ENCODE measurements at places on chromosomes 5 and 9. TPM values are rescaled to one million over a fixed set of nuclear protein-coding genes. Genes with fewer than 3 reads are reported as not detected.

DNA sequence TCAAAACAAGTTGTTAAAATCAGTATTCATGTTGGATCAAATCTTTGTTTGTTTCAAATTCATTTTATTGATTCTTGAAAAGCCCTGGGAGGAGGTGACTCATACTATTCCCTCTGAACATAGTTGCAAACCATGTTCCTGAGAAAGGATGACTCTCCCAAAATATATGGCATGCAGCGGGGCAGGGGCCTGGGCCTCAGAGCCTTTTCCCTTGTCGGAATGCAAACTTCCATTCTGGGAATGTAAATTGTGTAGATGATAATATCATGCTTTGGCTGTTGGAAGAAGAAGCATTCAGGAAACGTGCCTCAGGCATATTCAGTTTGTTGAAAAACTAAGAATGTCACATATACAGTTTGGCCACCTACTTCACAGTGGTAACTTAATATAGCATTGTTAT lies 242.0 kb downstream of the AUH start:
- no peak for ATAC-seq

DNA sequence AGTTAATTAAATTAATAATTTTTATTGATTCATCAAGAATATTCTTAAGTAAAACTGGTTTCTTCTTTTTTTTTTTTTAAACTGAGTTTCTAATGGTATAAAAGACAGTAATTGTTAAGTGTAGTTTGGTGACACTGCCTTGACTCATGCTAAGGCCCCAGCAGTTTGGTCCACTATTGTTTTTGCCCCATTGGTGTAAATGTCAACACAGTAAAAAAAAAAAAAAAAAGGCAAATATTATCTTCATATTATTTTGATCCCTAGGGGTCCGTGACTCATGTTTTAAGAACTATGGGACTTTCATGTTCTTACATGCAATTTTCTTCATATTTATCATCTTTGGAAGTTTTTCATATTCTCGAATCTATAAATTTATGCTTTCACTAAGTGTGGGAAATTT lies 29.2 kb upstream of the JAK2 start:
- ATAC-seq, result no peak

TMEM250 gene
- total RNA-seq, result 43.7 TPM

DNA sequence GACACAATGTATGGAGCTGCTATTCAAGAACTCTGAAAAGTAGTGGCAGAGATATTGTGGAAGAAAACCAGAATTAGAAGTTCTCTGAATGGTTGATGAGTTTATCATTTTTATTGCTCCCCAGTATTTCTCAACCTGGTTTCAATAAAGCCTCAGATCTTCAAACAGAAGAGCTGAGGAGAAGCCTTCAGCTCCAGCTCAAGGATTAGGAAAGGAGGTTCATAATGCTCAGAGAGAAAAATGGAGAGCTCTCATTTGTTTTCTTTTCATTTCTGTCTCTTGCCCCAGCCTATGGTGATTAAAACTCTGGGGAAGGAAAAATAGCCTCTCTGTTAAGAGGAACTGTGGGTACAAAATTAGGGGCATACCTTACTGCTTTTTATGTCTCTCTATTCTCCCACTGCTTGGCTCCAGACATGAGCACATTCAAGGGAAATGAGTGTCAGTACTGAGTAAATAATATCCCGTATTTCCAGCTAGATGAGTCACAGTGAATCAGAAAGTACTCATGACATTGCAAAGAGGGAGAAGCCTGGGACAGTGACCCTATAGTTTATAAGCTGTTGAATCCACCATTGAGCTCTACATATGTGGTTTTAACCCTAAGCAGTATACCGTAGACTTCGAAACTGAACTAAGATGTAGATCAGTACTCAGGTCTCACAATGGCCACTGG lies 138.1 kb downstream of the EMB start:
- no peak for ATAC-seq

GPR151 gene
- not detected for total RNA-seq

GRCh38 chr5:145247745-145248040 lies 587.4 kb downstream of the PRELID2 start:
- ATAC-seq, result no peak

CAMK2A gene
- 3.9 TPM for total RNA-seq

- ATAC-seq, result no peak
These were observed 1008.2 kb upstream of the CDH9 start for GRCh38 chr5:28046596-28046995.

- no peak for ATAC-seq
These were observed 11.1 kb upstream of the AQP3 start for GRCh38 chr9:33458444-33458843.

GRCh38 chr9:95108777-95109176 lies 208.7 kb downstream of the FANCC start:
- ATAC-seq, result no peak

- no peak for ATAC-seq
These were observed 38.0 kb downstream of the VAV2 start for GRCh38 chr9:133953976-133954709.

DNA sequence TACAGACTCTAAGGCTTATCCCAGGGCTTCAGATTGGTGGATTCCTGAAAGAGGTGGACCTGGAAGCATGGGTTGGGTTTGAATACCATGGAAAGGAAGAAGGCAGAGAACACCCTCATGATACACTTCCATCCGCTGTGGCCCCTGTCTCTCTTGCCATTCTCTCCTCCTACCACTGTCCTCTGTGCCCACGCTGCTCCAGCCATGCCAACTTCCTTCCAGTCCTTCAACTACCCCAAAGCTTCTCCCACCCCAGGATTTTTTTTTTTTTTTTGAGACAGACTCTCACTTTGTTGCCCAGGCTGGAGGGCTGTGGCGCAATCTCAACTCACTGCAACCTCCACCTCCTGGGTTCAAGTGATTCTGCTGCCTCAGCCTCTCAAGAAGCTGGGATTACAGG lies 1.7 kb upstream of the SPARC start:
- ATAC-seq, result no peak

AMBP gene
- total RNA-seq, result not detected

All from gastroesophageal sphincter (tissue), 4 donors.